ENCODE measurements at places on chromosomes 6 and 20. TPM values are rescaled to one million over a fixed set of nuclear protein-coding genes. Genes with fewer than 3 reads are reported as not detected.

- no peaks in the 10 kb centered on the region for H3K36me3 ChIP-seq
- no peak overlapping the region for H3K27ac ChIP-seq
- H3K27me3 ChIP-seq, result no peaks in the 10 kb centered on the region
- H3K4me3 ChIP-seq, result no peak overlapping the region
- no peaks in the 10 kb centered on the region for H3K4me1 ChIP-seq
- no peak for DNase-seq
Observed at GRCh38 chr6:90658497-90658896, 71.6 kb upstream of the MAP3K7 start.

- no peaks in the 10 kb centered on the region for H3K36me3 ChIP-seq
- no peak overlapping the region for H3K27ac ChIP-seq
- H3K4me3 ChIP-seq, result no peak overlapping the region
- DNase-seq, result no peak
- H3K4me1 ChIP-seq, result no peaks in the 10 kb centered on the region
Observed at GRCh38 chr20:14832630-14833029, 495.2 kb upstream of the FLRT3 start.

DNA sequence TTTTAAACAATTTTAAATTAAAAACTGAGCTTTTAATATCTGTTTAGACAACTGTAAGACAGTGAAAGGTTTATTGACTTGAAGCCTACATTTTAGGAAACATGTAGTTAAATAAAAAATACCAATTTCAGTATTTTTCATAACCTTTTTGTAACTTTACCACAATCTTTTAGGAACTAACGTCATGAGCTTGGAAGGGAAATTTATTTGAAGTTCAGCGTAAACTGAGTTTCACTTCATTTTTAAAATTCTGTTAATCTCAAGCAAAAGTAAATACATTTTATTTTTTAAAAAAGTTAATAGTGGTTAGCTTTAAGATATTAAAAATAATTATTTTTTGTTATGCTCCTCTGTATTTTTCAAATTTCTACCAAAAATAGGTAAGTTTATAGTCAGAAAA is 5.5 kb downstream of the CST7 start:
- DNase-seq, result no peak
- peaks cover 22% of the 10 kb centered on the region for H3K36me3 ChIP-seq
- no peaks in the 10 kb centered on the region for H3K4me1 ChIP-seq
- H3K27me3 ChIP-seq, result no peaks in the 10 kb centered on the region
- H3K27ac ChIP-seq, result no peak overlapping the region

GRCh38 chr6:142013287-142013686 is 119.4 kb upstream of the GJE1 start:
- no peak for DNase-seq
- H3K4me1 ChIP-seq, result no peaks in the 10 kb centered on the region
- no peaks in the 10 kb centered on the region for H3K36me3 ChIP-seq
- H3K27me3 ChIP-seq, result no peaks in the 10 kb centered on the region

The SOBP gene
- total RNA-seq, result 27.6 TPM

The KHDRBS2 gene
- not detected for total RNA-seq

The PTCRA gene
- total RNA-seq, result not detected

The BNIP5 gene
- not detected for total RNA-seq

The FKBP1C gene
- 1.7 TPM for total RNA-seq
